Mesendoderm (in vitro differentiated cells): ENCODE measurements at places on chromosomes 11 and 22.

DNA sequence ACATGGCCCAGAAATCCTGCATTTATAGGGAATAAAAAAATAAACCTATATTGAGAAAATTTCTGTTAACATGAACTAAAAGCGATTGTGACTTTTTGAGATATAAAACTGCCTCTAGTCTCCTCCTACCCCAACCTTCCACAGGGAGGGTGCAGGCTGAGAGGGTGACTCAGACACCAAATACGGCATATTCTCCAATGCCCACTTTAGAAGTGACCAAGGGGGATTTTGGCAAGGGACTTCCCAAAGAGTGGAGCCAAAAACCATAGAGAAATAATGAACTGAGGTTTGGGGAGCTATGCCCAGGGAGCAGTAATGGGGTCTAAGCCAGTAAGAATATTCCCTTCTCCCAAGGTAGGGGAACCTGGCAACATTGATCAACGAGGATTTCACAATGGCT, 124.9 kb upstream of the ZC3H12C start:
- DNase-seq, result no peak

DNA sequence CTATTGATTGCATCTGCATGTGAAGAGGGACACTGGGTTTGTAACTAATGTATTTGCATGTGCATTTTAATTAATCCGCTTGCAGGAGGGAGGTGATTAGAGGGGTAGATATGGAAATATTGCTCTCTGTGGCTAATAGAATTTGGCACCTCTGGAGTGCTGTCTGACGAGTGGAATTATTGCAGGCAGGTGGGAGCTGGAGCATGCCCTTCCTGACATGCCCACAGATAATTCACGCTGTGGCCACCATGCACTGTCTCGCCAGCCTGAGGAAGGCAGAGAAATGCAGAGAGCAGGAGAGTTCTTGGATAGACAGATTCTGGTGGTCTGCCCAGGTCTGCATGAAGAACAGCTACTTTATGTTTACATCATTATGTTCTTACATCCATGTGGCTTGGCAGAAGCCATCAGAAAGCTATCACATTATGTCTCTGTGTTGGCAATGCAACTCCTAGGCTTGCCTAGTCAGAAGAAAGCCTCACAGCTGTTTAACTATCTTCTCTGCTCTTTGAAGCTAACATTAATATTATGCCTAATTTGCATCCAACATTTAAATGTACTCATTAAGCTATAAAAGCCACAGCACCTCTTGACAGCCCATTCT, 89.4 kb upstream of the DRD2 start:
- no peak for DNase-seq

DNA sequence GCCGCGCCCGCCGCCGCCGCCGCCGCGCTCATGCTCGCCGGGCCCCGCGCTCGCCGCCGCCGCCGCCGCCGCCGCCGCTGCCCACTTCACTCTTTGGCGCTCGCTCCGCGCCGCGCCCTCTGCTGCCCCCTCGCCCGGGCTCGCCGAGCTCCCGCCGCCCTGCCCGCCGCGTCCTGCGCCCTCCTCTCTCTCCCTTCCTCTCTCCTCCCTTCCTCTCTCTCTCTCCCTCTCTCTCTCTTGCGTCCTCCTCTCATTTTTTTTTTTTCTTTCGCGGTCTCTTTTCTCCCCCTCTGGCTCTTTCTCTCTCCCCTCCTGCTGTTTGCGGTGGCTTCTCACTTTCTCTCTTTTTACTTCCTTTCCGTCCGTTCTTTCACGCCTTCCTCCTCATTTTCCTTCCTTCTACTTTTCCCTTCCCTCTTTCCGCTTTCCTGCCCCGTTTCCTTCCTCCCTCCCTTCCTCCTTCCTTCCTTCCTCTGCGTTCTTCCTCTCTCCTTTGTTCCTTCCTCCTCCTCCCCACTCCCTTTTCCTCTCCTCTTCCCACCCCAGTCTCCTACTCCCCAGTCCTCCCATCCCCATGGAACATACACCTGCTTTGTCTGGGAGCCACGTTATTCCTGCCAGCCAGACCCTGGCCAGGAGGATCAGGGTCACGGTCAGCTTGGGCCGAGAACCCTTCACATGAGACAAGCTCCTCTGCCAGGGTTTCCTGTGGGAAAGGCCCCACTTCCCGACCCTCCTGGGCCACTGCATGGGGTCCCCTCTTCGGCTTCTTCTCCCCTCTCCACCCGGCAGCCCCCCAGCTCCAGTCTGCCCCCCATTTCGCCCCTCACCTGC, 19.3 kb upstream of the SHISAL1 start:
- DNase-seq, result peak; percentile 23

- DNase-seq, result no peak
These were observed 507.0 kb downstream of the NTM start for GRCh38 chr11:131877246-131877942.

GRCh38 chr11:19013181-19013857, 47.2 kb downstream of the MRGPRX2 start:
- DNase-seq, result peak; percentile 39

- peak; percentile 88 for DNase-seq
These were observed at the start of gene PAX6 for GRCh38 chr11:31810779-31811647. Gene PAX6, minus strand, starts transcription at chr11:31811322. Its CDS starts 4,911 bp downstream, at chr11:31806411.

- DNase-seq, result no peak
These were observed 6.8 kb upstream of the CD248 start for GRCh38 chr11:66323684-66324083.

- DNase-seq, result no peak
These were observed 18.8 kb downstream of the GRAMD1B start for GRCh38 chr11:123448823-123449222.

GRCh38 chr22:19214078-19214473, 35.5 kb upstream of the SLC25A1 start:
- peak; percentile 20 for DNase-seq

DNA sequence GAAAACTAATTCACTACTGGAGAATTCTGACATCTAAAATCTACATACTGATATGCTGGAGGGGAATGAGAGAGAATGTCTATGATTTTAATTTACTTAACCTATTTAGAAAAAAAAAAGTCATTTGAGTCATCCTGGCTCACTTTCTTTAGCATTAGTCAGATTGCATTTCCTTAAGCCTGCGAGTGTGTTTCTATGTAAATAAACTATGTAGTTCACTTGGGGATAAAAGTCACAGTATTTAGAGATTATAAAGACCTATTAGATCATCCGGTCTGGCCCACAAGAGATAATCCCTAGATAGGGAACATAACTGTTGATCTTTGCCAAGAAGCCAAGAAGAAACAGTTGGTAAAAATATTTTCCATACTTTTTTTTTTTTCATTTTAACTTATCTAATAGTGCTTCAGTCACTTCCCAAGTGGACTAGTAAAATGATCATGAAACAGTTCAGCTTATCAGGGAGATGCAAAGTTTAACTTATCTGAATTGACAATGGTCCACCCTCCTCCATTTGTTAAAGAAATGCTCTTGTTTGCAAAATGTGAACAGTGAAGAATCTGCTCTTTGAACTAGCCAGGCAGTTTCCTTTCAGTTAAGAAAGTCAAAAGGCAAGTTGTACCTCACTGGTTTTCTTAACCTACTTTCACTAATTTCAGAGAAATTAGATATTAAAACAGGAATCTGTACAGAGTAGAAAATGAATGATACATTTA, 21.2 kb upstream of the BLID start:
- DNase-seq, result peak; percentile 22

DNA sequence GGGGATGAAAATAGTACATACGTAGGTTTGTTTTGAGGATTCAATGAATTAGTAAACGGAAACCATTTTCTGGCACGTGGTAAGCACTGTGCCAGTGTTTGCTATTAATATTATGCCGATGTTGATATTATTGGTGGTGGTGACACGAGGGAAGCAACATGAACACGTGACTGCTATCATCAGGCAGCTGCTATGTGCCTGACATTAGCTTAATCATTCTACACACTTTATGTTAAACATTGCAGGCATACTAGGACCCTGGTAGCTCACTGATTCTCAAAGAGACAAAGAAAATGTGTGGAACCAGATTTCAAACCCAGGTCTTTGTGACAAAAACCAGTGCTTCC, 656 bp downstream of the SRRD start:
- no peak for DNase-seq

DNA sequence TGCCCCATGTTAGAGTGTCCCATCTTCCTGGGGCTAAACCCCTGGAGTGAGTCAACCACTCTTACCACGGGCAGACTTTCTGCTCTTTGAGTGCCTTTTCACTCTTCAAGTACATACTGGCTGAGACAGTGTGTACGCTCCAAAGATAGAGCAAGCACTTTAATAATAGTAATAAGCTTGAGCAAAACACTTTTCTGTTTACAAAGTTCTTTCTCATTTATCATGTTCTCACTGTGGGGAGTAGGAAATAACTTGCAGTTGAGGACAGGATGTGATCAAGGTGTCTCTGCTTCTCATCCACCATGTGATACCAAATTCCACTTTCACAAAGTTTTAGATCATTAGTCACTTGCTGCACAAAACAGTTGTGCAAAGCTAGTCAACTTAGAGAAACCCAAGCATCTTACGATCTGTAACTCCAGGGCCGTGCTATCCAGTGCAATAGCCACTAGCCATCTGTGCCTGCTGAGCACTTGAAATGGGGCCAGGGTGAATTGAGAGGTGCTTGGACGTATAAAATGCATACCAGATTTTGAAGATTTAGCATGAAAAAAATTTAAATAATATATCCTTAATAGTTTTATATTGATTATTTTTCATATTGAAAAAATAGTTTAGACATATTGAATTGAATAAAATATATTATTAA, 135.3 kb downstream of the KIF18A start:
- no peak for DNase-seq

DNA sequence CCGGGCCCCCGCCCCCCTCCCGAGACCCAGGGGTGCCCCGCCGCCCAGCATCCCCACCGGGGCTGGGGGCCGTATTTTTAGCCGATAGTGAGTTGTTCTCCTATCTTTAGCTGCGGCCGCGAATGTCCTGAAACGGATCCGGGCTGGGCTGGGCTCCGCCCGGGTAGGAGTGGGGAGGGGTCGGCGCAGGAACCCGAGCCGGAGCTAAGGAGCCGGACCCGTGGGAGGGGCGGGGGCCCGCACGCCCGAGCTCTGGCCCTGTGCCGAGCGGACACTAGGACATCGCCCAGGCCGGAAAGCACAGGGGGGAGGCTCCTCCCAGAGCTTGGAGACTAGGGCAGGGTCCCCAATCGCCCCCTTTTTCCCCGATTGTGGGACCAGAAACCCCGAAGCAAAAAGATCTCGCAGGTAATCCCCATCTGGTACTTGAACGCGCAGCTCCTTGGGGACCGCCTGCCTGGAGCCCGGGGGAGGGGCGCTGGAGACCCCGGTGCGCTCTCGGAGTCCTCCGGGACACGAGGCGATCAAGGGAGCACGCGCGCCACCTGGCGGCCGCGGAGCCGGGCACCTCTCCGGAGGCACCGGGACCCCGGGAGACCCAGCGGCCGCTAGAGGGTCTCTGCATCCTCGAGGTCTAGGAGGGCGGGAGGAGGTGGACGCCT, 669 bp downstream of the CDC42EP2 start:
- DNase-seq, result peak; percentile 89

DNA sequence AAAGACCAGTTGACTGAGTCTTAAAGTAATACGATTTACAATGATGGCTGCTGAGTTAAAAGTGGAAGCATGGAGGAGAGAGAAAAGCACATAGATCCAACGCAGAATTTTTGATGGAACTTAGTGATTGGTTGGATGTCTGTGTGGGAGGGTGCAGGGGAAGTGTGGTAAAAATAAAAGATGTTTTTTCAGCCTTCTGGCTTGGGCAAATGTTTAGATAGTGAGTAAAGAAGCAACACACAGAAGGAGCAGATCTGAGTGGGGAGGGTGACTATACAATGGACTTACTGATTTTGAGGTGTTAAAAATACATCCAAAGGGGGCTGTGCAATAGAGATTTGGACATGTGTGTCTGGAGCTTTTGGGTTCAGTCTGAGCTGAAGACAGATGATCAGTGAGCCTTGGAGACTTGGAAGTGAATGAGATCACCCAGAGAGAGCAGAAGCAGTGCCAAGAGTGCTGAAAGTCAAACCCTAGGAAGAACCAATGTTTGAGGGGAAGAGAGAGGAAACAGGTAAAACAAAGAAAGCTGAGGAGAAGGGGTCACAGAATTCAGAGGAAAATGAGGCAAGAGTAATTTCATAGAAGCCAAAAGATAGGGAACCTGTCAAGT, 8.6 kb downstream of the GRIA4 start:
- no peak for DNase-seq

DNA sequence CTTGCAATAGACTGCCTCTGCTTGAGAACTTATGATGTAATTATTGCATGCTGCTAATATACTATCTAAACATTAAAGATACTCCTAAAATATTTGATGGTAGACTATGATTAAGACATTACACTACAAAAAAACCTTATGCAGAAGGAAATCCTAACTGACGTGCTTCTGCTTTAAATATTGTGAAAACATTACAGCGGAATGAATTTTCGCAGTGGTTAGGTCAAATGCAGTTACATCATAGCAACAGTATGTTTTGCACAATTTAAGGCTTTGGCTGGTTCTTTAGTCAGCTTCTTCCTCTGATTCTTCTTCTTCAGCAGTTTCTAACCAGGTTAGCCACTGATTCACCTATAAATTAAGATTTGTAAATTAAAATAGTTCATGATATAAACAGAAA, 11.2 kb downstream of the EIF4G2 start:
- DNase-seq, result no peak

DNA sequence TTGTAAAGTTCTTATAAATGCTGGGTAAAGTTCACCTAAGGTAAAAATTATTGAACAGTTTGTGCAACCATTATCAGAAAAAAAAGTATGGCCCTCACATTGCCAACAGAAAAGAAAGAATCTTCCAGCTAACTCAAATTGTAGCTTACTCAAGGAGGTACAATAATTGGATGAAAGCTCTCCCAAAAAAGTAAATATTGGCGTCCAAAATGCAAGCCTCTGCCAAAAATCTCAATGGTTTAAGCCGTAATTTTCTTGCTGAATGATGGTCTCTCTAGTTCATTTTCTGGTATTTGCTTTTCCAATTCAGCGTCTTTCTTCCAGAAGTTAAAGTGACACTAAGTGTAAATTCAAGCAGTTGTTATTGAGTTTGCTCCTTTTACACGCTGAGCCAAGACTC, 727.3 kb downstream of the LRRC4C start:
- DNase-seq, result no peak

DNA sequence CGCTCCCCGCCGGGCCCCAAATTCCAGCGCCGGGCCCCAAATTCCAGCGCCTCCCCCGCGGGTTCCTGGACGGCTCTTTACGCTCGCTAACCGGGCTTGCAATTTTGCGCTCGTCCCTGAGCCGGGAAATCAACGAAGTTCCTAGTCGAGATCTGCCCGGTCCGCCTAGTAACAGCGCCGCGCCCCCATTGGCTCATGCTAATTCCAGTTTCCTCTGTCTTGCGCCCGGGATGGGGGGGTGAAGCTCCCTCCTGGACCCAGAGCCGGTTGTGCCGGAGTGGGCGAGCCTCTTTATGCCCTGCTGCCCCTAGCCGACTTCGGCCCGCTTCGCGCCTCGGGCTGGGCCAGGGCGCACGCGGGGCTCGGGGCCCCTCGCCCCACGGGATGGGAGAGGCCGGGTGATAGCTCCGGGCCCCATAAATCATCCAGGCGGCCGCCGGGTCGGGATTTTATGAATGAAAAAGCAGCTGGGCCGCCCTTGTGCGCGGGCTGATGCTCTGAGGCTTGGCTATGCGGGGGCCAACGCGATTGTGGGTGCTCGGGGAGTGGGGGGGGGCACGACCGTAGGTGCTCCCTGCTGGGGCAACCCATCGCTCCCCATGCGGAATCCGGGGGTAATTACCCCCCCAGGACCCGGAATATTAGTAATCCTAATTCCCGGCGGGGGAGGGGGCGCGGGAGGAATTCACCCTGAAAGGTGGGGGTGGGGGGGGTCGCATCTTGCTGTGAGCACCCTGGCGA, 1.8 kb upstream of the CCND1 start:
- DNase-seq, result peak; percentile 99

GRCh38 chr11:95485115-95485900, 254.3 kb upstream of the SESN3 start:
- no peak for DNase-seq

GRCh38 chr22:46586123-46586519, 34.1 kb upstream of the GRAMD4 start:
- no peak for DNase-seq
